Regular cardiac myocyte (primary cell): ENCODE measurements at places on chromosomes 6 and 20. TPM values are rescaled to one million over a fixed set of nuclear protein-coding genes. Genes with fewer than 3 reads are reported as not detected.

LTA gene
- total RNA-seq: not detected in 2 replicates

TMEM74B gene
- total RNA-seq: under 0.01 TPM in 1 of 2 replicates, not detected in the other

FAM83C gene
- under 0.01 TPM in 1 of 2 replicates, not detected in the other for total RNA-seq

ZBTB12 gene
- total RNA-seq: 4.2 and 4.6 TPM in 2 replicates

MUCL3 gene
- not detected in 2 replicates for total RNA-seq

L3MBTL3 gene
- total RNA-seq: 13.2 and 15.5 TPM in 2 replicates

CLPSL2 gene
- not detected in 2 replicates for total RNA-seq

ZC3H12D gene
- total RNA-seq: under 0.01 TPM in 2 replicates

ARFGEF3 gene
- total RNA-seq: 0.19 and 0.56 TPM in 2 replicates

PTCHD4 gene
- 0.96 and 7.0 TPM in 2 replicates for total RNA-seq

PHACTR3 gene
- under 0.01 TPM in 1 of 2 replicates, not detected in the other for total RNA-seq

VSX1 gene
- not detected in 2 replicates for total RNA-seq

SNX21 gene
- 33.4 and 44.0 TPM in 2 replicates for total RNA-seq

NKAIN4 gene
- 0.19 TPM in 1 of 2 replicates, not detected in the other for total RNA-seq

GNAS-AS1 gene
- total RNA-seq: 0.58 and 1.1 TPM in 2 replicates

TPD52L1 gene
- 7.5 and 21.7 TPM in 2 replicates for total RNA-seq

PLAGL1 gene
- 9.6 and 16.9 TPM in 2 replicates for total RNA-seq

BTBD3 gene
- 21.1 and 23.7 TPM in 2 replicates for total RNA-seq

HEY2 gene
- 0.28 and 0.77 TPM in 2 replicates for total RNA-seq

GRM4 gene
- total RNA-seq: under 0.01 TPM in 1 of 2 replicates, not detected in the other

ID4 gene
- total RNA-seq: 14.1 and 27.0 TPM in 2 replicates
